ENCODE measurements at places on chromosomes 5 and 9.

GRCh38 chr5:104139840-104140239 is 577.3 kb upstream of the NUDT12 start:
- no peak for DNase-seq

DNA sequence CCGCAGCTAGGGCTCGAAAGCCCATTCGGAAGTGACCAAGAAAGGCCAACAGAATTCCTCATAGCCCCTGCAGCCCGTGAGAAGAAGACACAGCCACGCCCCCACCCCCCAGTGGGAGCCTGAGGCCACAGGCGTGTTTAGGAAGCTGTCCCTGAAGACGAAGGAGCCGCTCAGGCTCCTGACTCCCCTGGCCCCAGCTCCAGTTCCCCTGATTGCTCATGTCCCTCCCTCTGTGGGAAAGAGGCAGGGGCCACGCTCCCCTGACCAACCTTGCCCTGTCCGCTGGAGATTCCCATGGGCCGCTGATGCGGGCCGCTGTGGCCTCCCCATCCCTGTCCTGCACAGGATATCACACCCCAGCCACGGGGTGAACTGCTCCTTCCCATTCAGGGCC is 13.6 kb downstream of the ROPN1L start:
- no peak for DNase-seq

GRCh38 chr5:96134886-96135285 is 173.2 kb upstream of the ELL2 start:
- DNase-seq: no peak

DNA sequence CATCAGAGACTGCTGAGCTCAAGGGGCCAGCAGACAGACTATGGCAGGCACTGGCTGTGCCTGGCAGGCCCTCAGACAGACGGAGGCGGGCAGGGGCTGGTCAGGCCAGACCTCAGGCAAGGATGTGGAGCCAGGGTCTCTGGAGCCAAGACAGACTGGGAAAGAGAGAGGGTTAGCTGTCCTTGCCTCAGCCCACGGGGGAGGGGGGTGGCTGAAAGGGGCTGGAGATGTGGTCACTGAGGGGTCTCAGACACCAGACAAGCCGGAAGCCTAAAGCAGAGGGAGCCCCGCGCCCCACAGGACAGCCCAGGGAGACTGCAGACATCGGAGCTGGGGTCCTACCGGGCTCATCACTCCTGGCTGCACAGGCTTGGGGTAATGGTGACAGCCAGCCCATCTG is 141.2 kb upstream of the FOXD4L5 start:
- no peak for DNase-seq

DNA sequence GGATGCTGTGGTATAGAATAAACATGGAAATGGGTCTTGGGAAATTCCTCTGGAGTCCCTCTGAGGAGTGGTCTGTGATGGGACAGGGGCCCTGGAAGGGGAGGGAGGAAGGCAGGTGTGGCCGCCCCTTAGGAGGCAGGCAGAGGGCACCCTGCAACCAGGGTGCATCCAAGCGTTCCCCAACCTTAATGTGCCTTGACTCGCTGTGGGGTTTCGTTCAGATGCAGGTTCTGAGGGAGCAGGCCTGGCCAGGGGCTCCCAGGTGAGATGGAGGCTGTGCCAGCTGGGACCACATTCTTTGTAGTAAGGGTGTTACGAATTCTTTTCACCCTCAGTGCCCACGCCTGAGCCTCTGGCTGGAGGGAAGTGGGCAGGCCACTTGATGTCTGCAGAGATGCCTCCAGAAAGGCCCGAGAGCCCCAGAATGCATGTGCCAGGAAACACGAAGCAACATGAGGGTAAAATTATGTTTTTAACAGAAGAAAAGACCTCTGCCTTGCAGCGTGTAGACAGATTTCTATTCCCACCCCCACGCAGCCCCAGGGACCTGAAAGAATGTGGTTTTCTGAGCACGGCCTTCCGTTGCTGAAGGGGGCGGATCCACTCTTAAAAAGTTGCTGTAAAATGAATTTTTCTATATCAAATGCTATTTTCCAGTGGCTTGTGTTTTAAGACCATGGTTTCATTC is 150.4 kb upstream of the IER5L start:
- DNase-seq: no peak

GRCh38 chr9:123107639-123108285 is 74.3 kb downstream of the GPR21 start:
- DNase-seq: no peak

DNA sequence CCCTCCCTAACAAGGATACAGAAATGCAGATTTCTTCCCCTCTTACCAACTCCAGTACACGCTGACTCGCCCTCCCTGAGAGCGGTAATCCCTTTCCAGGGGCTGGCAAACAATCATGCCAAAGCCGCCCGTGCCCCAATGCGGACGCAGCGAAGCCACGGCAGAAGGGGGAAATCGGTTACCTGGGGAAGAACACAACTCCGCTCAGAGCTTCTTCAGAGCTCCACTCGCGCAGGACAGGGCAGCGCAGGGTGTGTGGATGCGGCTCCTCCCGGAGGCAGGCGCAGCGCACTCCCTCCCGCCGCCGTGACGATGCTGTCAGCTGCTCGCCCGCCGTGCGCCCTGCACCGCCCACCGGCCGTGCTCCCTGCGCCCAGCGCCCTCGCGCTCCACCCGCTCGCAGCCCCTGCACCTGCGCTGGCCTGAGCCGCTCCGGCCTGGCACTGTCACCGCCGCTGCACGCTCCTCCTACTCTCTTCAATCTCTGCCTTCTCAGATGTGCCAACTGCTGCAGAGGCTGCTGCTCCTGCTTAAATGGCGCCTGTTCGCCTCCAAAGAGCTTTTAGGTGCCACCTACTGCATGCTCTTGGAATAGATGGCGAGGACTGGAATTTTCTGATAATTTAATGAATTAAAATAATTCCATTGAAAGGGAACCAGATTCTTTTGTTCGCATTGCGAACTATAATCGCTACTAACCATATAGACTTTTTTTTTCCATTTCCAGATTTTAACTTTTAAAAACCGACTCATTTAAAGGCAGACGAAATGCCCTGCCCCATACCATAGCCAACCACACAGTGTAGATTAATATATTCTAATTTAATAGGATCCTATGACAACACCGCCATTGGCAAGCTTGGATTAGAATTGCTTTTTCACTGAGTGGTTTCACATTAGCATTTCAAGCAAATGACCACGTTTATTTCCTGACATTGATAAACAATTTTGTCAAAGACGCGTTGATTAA is at the start of gene DIRAS2:
Gene DIRAS2 (minus strand): TSS at position 255 of the 970 bp plus-strand sequence. CDS start 28,997 bp downstream, outside the sequence.
- peak; percentile 91 for DNase-seq

GRCh38 chr9:88011005-88011766 is 36.9 kb upstream of the CDK20 start:
- no peak for DNase-seq

- DNase-seq: peak; percentile 71
Observed at GRCh38 chr9:129726322-129727160, 26.3 kb downstream of the PTGES start.

DNA sequence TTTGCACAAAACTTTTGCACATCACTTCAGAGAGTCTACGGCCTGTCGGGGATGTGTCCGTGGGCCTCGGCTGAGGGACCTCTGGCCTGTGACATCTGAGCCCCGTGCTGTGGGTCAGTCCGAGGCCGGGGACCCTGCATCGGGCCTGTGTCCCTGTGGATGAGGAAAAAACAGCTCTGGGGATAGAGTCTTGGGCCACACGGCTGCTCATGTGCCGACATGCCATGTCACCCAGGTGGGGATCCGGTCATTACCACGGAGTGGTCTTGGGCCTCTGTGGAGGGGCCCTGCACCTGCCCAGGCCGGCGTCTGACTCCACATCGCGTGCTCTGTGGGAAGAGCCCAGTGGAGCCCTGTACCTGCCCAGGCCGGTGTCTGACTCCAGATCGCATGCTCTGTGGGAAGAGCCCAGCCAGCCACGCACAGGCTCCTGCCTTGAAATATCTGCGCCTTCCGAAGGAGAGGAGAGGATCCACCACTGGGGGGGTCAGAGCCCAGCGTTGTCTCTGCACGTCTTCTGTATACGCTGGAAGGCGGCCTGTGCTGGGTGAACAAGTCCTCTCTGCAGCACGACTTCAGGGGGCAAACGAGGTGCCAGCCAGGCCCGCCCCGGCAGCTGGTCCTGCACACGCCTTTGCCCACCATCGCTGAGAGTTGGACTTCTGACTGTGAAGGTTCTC is 27.5 kb upstream of the IRX4 start:
- no peak for DNase-seq

- no peak for DNase-seq
Observed at GRCh38 chr5:72760259-72760658, 56.2 kb upstream of the TNPO1 start.

DNA sequence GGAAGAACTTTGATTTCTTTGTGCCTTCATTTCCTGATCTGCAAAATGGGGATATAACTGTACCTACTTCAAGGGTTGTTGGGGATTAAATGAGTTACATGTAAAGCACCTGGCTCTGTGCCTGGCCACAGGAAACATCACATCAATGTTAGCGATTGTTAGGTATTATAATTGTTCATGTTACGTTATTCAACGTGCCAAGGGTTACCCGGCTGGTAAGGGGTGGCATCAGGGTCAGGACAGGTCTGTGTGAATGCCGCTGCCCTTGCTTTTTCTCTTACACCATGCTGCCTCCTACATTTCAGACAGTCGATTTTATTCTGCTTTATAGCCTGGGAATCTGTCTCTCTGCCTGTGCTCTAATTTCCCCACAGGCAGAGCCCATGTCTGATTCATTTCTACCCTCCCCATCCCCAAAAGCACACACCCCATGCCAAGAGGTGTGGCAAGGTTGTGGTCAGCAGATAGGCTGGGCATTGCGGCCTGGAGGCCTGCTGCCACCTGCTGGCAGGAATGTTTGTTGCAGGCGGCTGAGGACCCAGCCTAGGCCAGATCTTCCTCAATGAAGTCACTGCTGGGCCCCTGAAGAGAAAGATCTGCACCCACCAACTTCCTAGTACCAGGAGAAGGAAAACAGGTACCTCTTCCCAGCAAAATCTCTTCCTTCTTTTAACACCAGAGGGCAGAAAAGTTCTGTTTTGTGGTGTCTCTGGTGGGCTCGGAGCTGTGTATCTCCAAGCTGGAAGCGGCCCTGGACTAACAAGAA is 5.3 kb downstream of the ANKS6 start:
- DNase-seq: no peak

- no peak for DNase-seq
Observed at GRCh38 chr5:144594919-144595318, 424.2 kb downstream of the KCTD16 start.

DNA sequence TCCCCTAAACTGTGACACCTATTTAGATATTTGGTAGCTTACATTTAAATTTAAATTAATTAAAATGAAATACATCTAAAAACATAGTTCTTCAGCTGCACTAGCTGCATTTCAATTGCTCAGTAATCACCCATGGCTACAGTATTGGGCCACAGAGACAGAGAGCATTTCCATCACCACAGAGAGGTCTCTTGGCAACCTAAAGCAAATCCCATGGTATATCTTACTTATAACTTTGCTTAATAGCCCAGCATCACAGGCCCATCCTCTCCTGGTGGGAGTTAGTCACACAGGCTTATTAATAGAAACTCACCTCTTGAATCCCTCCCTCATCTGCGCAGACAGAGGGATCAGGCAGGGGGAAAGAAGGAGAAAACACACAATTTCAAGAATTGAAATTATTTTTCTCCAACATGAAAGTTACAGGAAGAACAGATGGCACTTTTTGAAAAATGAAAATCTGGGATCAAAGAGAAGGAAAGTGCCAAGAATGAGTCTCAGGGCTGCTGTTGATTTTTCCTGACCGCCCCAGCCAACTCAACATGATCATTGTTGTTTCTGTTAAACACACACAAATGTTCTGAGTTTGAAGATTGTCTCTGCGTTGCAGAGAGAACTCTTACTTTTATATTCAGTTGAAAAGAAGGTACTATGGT is 144.6 kb downstream of the CMYA5 start:
- no peak for DNase-seq

DNA sequence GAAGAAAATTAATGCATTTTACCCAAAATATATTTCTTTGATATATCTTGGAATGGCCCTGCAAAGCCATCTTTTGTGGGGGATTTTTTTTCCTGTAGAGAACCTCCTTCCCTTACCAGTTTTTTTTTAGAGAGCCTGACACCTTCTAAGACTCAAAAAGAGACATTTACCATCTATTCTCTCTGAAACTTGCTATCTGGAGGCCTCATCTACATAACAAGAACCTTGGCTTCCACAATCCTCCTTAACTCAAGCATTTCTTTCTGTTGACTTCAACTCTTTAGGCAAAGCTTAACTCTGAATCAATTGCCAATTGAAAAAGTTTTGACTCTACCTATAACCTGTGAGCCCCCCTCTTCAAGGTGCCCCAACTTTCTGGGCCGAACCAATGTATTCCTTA is 6.2 kb downstream of the SLC45A2 start:
- DNase-seq: no peak

- no peak for DNase-seq
Observed at GRCh38 chr9:85321561-85321960, 420.2 kb downstream of the AGTPBP1 start.

DNA sequence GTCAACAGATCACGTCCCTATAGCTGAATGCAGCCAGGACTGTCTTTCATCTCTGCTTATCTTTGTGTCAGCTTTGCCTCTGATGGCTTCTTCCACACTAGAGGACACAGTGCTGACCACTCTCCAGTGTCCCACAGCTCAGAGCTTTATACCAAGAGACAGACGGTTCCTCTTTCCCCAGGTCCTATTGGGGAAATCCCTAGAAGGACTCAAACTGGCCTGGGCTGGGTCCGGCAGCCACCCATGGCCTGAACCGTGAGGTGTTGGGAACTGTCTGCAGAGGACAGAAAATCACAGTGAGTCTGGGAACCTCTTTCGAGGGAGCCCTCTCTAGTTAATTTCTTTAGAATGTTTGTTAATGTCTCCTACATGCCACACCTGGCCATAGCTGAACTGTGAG is 68.3 kb upstream of the SHB start:
- no peak for DNase-seq

DNA sequence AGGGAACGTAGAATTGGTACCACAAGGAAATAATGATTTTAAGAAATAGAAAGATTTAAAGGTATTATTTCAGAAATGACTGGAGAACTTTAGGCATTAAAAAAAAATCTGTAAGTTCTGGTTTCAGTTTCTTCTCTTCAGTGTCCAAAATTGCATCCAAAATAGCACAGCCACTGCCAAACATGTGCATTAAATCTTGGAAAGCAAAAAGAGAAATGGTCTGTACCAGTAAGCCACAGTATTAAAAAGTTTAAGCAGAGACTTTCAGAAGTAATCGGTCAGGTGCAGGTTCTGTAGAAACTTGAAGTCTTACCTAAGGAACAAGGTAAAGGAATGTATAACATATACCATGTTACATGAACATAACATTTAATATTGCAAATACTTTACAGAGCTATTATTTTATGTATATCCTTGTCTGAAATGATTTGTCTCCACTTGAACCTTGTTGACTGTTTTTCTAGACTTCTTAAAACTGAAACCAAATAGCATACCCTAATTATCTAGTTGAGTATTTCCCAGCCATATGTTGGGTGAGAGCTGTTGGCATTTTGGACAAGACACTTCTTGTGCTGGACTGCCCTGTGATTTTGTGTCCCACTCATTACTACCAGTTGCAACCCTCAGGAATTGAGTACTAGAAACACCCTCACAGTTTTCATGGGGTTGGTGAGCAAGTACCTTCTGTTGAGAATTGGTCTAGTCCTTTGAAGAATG is 32.1 kb downstream of the NIPBL start:
- no peak for DNase-seq

- DNase-seq: peak; percentile 17
Observed at GRCh38 chr9:109912082-109912582, 132.1 kb downstream of the PALM2AKAP2 start.

- no peak for DNase-seq
Observed at GRCh38 chr5:135242866-135243555, 156.0 kb downstream of the MACROH2A1 start.
